ENCODE measurements at places on chromosomes 16 and 17.

- DNase-seq, result no peak
Observed at GRCh38 chr17:46876353-46876887, 25.0 kb downstream of the WNT9B start.

DNA sequence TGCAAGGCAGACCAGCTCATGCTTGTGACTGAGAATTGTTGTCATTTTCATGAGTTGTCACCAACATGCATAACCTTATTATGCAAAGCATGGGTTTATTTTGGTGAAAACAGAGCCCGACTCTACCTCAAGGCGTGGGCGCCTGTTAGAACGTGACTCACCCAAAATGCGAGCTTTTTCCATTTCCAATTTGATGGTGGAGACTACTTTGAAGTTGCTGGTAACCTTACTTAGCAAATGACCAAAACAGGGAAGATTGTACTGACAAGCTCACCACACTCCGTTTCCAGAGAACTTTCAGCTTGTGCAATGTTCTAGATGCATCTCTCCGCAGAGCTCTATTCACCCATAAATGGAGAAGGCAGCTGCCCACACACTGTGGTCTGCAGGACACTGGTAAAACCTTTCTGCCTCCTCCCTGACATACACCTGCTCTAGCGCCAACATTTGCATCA lies 284.5 kb downstream of the MAF start:
- no peak for DNase-seq

DNA sequence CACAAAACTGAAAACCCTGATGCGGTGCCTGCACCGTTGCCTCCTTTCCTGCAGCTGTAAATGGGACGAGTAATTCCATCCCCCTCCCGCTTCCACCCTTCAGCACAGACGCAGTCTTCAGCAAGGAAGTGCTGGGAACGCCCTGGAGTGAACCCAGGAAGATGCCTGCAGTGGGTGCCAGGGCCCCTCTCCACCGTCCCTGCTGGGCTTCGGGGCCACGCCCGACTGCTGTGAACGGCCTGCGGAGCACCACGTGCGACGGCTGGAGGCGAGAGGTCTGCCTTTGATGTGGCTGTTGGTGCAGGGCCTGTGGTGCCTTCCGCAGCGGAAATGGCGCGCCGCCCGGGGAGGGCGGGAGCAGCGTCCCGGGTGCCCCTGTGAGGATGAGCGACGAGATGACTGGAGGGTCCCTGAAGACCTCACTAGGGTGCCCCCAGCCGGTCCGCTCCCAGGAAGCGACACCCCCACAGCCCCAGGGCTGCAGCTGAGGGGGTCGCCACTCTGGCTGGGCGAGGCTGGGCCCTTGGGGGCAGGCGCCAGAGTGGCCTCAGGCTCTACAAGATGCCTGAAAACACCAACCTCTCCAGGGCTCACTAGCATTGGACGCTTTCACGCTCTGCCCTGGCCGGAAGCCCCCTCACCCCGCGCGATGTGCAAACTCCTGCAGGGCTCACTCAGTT lies 749 bp upstream of the MC1R start:
- DNase-seq, result peak; percentile 42

DNA sequence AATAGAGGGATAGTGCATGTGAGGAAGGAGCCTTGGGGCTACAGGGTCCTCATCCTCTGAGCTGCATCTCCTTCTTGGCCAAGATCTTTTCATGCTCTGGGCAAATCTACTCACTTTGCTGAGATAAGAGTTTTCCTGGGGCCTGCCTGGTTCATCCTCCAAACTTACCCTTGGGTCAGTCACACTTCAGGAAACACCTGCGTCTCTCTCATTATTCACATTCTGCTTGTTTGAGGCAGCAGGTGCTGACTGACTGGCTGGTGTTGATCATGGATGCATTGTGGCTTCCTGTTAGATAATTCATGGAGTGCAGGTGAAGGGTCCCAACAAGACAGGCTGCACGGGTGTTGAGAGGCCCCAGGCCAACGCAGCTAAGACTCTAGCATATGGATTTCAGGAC lies 162.6 kb downstream of the SALL1 start:
- no peak for DNase-seq

GRCh38 chr17:78318843-78319242 lies 41.0 kb downstream of the SOCS3 start:
- no peak for DNase-seq

GRCh38 chr17:50630524-50631194 lies 4.0 kb upstream of the ABCC3 start:
- DNase-seq, result no peak

GRCh38 chr17:57987581-57988300 lies at the start of gene VEZF1:
TSS of gene VEZF1 (minus strand) at chr17:57988254. CDS start at chr17:57988111, 143 bp downstream.
- DNase-seq, result peak; percentile 80

GRCh38 chr17:3691617-3692067 lies 4.3 kb downstream of the P2RX5 start:
- DNase-seq, result no peak

DNA sequence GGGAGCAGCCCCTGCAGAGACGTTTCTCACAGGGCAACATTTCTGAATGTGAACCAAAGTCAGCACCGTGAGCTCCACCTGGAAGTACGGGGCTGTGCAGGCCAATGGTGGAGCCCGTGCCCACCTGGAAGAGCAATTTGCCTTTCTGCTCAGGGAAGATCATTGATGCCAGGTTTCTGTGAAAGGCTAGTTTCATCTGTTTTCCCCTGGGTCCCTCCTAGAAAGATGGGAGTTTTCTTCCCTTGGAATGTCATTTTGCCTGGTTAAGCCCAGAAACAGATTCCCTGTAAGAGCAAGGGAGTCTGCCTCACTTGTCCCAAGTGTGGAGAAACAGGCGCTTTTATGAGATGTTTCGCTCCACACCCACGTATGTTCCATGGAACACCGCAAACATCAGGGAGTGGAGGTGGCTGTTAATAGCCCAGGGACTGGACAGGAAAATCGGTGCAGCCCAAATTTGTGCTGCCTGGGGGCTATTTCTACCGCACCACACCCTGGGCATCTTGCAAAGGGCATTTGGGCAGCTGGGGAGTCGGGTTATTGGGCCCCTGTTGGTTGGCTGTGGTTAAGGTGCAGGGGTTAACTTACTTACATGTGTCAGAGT lies 2.6 kb downstream of the SLC6A4 start:
- DNase-seq, result no peak

- no peak for DNase-seq
Observed at GRCh38 chr17:55986817-55987216, 166.5 kb upstream of the ANKFN1 start.

DNA sequence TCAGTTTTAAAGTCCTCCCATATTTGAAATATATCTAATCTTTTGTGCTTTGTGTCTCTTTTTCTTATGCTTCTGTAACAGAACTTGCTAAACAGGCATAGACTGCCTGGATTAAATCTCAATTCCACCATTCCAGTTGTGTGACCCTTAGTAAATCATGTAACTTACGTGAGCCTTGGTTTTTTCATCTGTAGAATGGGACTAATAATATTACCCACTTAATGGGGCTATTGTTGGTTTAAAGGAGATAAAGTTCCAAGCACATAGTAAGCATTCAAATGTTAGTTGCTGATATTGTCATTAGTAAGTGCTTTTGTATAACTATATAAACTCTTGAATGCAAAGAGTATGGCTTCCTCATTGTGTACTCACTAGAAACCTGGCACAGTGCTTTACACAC lies 5.9 kb upstream of the VWA3A start:
- DNase-seq, result no peak

DNA sequence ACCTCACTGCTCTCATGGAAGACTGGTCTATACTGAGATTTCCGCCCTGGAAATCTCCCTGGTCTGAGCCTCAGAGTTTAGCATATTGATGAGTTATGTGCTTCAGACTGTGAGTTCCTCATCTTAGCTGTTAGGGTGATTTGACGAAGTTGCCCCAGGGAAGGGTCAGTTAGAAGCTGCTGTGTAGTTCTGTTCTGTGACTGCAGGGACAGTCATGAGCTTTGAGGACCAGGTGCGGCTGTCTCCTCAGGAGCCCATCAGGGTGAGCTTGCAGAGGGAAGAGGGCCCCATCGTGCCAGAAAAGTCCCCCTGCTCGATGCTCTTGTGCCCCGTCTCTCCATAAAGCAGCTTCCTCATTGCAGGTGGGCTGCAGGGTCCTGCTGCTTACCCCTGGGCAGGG lies 28.3 kb upstream of the IL17C start:
- no peak for DNase-seq

DNA sequence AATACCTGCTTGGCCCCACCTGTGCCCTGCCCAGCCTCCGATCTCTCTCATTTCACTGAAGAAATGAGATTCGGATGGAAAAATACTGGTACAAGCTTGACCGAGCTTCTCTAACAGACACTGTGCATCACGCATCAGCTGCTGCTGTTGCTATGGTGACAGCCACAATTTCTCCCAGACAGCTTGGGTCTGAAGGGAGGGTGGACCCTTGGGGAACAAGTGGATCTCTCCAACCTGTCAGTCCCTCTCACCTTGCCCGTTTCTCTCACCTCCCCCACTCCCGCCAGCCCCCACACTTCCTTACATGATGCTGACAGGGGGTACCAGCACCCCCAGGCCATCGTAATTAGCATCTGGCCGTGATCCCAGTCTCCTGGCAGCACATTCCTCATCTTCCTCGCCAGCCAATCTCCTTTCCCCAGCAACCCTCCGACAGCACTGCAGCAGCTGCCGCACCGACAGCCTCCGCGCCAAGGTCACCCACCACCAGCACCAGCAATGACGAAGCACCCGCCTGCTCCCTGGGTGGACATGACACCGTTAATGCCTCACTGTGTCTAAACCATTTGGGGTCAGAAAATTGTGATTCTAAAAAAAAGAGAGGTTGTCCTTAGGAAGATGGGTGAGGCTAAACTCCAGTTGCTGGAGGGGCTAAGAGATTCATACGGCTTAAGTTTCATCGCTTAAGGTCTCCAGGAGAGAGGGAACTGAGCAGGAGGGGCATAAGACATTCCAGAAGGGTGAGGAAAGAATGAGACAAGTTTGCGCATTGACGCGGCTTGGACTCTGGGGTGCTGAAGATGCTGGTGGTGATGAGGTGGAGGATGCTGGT lies 58.6 kb upstream of the TNRC6A start:
- DNase-seq, result no peak

DNA sequence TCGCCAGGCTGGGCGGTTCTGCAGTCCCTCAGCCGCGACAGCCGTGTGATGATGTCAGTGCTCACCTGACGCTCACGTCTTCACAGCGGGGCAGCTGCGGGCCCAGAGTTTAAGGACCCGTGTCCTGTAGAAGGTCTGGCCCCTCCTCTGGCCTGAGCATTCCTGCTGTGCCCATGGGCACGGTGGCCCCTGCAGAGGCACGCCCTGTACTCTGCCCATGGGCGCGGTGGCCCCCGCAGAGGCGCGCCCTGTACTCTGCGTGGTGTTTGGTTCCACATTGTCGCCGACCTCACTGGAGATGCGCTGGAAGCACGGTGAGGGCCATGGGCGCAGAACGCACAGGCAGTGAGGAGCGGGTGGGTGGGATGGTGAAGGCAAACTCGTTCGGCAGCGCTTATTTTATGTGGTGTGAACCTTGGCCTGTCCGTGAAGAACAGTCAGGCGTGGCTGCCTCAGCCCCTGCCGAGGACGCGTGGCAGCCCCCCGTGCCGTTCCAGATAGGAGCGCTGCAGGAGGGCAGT lies 122.0 kb downstream of the BANP start:
- no peak for DNase-seq

GRCh38 chr17:7056386-7056785 lies 12.5 kb upstream of the SLC16A11 start:
- DNase-seq, result no peak

DNA sequence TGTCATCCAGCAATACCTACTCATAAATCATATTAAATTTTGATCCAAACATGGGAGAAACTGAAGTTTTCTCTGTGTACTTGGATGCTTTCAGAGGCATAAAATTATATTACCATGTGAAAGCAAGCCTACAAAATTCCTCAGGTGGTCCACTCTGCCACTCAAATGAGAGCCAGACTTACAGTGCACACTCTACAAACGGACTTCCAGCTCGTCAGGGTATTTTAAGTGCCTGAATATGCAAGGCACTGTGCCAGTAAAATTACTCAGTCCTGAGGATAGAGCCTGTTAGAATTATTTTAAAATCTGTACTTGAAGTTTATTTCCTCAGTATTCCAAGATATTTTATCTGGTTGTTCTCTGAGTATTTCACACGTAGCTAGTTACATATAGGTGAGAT lies 54.5 kb downstream of the TENT4B start:
- no peak for DNase-seq

DNA sequence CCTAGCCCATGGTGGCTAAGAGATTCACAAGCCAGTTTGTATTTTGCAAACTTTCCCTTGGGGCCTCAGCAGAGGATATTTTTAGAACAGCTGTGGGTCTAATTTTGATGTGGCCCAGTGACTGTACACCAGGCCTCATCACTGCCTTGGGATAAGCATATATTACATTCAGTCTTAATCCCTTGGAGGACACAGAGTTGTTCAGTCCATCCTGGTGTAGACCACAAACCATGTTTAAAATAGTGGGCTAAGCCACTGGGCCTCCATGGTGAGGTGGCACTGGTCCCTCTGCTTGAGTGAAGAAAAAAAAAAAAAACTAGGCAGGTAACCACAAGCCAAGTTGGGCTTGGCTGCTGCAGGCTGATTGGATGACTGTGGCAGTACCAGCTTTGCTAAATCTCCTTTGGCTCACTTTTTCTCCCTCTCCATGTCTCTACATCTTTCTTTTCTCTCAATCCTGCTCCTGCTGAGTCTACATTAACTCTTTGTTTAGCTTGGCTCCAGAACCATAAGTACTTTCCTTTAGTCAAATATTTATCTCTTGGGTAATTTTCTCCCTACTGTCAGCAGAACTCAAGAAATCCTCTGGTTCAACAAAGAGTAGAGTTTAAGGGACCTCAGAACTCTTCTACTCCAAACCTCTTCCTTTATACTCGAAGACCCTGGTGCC lies 120.0 kb upstream of the TBX2 start:
- DNase-seq, result no peak

DNA sequence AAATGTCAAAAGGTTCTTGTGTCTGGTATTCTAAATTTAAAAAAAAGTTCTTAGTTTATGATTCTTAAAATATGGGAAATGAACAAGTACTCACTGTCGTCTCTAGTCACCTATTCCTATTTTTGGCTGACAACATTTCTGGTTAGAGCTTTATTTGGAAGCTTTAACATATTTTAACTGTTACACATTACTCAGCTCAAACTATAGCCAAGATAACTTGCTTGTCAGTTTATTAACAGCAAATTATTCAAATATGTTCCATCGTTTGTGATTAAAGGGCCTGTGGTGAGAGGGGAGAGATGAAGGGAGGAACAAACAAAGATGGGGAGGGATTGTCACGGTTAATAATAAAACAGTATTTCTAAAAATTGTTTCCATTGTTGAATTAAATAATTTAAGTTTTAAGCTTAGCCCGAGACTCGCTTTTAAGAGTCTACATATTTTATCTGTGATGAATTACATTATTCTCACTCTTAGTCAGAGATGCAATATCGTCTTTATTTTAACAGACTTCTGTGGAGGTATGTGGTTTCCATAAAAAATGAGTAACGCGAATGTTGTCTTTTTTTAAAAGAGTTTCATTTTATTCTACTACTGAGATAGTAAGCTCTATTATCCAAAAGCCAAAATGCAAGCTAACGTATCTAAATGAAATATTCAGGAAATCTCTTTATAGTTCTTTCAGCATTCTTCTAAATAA lies 321.9 kb upstream of the PMFBP1 start:
- no peak for DNase-seq

GRCh38 chr17:42709561-42709960 lies 27.2 kb downstream of the CNTNAP1 start:
- DNase-seq, result no peak

All from hindlimb muscle (tissue), 1 donor.